Activated CD4-positive, alpha-beta memory T cell treated with anti-CD3 and anti-CD28 coated beads for 36 hours (primary cell): ENCODE measurements at places on chromosomes 11 and 22. TPM values are rescaled to one million over a fixed set of nuclear protein-coding genes. Genes with fewer than 3 reads are reported as not detected.

The MEI1 gene
- total RNA-seq: 51.3 TPM

- peak; percentile 47 for DNase-seq
- H3K27ac ChIP-seq: no peak overlapping the region
- H3K27me3 ChIP-seq: no peaks in the 10 kb centered on the region
- no peak overlapping the region for H3K4me3 ChIP-seq
Measured at GRCh38 chr11:57499413-57499982, 16.0 kb downstream of the SLC43A1 start.

The EXT2 gene
- 28.1 TPM for total RNA-seq

- peaks cover 30% of the 10 kb centered on the region for H3K27me3 ChIP-seq
- H3K4me1 ChIP-seq: peaks cover 17% of the 10 kb centered on the region
- H3K36me3 ChIP-seq: peaks cover 17% of the 10 kb centered on the region
- no peak overlapping the region for H3K4me3 ChIP-seq
Measured at GRCh38 chr22:19522190-19522880, 1.9 kb downstream of the CLDN5 start.

GRCh38 chr11:87263264-87263838 is 225.6 kb downstream of the TMEM135 start:
- no peak overlapping the region for H3K4me3 ChIP-seq
- H3K27ac ChIP-seq: no peak overlapping the region
- no peaks in the 10 kb centered on the region for H3K4me1 ChIP-seq
- DNase-seq: no peak
- no peaks in the 10 kb centered on the region for H3K27me3 ChIP-seq

The ZNF70 gene
- 1.2 TPM for total RNA-seq

- DNase-seq: no peak
- no peaks in the 10 kb centered on the region for H3K27me3 ChIP-seq
- no peak overlapping the region for H3K27ac ChIP-seq
- peaks cover 1% of the 10 kb centered on the region for H3K36me3 ChIP-seq
- no peak overlapping the region for H3K4me3 ChIP-seq
- no peaks in the 10 kb centered on the region for H3K4me1 ChIP-seq
Measured at GRCh38 chr11:68406324-68407313, 53.9 kb upstream of the PPP6R3 start.

GRCh38 chr22:23037429-23038333 is 32.6 kb upstream of the GNAZ start:
- no peak for DNase-seq
- no peak overlapping the region for H3K4me3 ChIP-seq
- H3K27me3 ChIP-seq: peaks cover 26% of the 10 kb centered on the region
- no peaks in the 10 kb centered on the region for H3K36me3 ChIP-seq
- peaks cover 7% of the 10 kb centered on the region for H3K4me1 ChIP-seq

- no peak for DNase-seq
- no peaks in the 10 kb centered on the region for H3K36me3 ChIP-seq
- H3K27ac ChIP-seq: no peak overlapping the region
- H3K27me3 ChIP-seq: peaks cover 64% of the 10 kb centered on the region
- peaks cover 27% of the 10 kb centered on the region for H3K4me1 ChIP-seq
Measured at GRCh38 chr11:27699242-27699925, 871 bp downstream of the BDNF start.

DNA sequence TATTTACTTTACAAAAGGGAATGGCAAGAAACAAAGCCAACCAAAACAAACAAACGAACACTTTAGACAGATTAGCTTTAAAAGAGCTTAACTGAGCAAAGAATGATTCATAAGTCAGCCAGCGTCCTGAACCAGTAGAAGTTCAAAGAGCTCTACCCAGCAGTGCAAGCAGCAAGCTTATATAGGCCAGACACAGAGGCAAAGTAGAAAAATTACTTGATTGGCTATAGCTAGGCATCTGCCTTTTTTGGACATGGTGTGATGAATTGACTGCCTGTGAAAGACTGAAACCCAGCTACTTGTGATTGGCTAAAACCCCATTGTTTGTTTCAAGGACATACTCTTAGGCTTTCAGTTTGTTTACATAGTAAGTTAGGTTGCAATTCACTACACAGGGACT is 2120.0 kb upstream of the RAG2 start:
- H3K27me3 ChIP-seq: no peaks in the 10 kb centered on the region

The LRRC55 gene
- total RNA-seq: not detected

GRCh38 chr11:123144707-123145106 is 50.3 kb downstream of the CLMP start:
- H3K27me3 ChIP-seq: peaks cover 4% of the 10 kb centered on the region
- no peaks in the 10 kb centered on the region for H3K4me1 ChIP-seq
- no peak for DNase-seq
- H3K4me3 ChIP-seq: no peak overlapping the region
- H3K36me3 ChIP-seq: no peaks in the 10 kb centered on the region
- H3K27ac ChIP-seq: no peak overlapping the region

DNA sequence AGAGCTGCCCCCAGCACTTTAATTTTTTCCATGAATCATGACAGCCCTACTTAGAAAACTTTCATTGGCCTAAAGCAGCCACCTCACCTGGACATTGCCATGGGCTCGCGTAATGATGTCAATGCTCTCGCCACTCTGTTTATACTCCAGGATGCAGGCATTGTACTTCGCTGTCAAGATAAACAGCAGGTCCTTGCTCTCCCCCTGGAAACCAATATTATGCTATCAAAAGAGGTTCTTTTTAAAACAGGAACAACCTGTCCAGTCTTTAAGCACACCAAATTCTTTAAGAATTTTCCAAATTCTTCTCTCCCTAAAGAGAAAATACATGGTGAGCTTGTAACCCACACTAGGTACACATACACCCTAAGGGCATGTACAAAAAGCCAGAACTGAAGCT is 3.0 kb downstream of the DDB1 start:
- peaks cover 50% of the 10 kb centered on the region for H3K4me1 ChIP-seq
- no peak overlapping the region for H3K4me3 ChIP-seq
- no peaks in the 10 kb centered on the region for H3K27me3 ChIP-seq
- DNase-seq: no peak
- H3K36me3 ChIP-seq: peaks cover 48% of the 10 kb centered on the region

DNA sequence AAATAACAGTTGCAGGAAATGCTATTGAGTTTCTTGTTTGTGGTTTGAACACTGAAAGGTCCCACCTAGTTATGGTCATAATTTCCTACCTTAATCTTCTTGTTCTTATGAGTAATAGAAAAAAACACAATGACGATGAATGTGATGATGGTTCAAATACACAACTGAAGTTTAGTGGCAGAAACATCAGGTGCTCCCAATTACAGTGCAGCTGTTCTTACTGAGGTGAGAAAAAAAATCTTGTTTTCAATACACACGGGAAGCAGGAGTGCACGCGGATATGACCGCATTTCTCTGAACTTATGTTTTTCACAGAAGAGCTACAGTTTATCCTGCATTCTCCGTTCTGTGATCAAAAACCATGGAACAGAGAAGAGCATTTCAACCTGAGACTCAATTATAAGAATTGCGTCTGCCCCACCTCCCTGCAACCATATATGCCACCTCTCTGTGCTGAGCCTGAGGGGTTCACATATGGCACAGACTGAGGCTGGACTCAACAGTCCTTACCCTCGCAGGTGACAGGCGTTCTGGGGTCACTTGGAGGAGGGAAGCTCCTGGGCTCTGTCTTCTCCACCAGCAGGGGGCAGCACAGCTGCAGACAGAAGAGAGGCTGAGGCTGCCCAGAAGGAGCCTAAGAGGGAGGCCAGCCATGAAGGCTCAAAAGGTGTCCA is 99.7 kb upstream of the IGLL5 start:
- H3K27ac ChIP-seq: no peak overlapping the region
- peaks cover 44% of the 10 kb centered on the region for H3K4me1 ChIP-seq
- DNase-seq: peak; percentile 77

GRCh38 chr11:81787584-81788049 is 946.0 kb downstream of the FAM181B start:
- peak; percentile 9 for DNase-seq
- H3K4me3 ChIP-seq: no peak overlapping the region

DNA sequence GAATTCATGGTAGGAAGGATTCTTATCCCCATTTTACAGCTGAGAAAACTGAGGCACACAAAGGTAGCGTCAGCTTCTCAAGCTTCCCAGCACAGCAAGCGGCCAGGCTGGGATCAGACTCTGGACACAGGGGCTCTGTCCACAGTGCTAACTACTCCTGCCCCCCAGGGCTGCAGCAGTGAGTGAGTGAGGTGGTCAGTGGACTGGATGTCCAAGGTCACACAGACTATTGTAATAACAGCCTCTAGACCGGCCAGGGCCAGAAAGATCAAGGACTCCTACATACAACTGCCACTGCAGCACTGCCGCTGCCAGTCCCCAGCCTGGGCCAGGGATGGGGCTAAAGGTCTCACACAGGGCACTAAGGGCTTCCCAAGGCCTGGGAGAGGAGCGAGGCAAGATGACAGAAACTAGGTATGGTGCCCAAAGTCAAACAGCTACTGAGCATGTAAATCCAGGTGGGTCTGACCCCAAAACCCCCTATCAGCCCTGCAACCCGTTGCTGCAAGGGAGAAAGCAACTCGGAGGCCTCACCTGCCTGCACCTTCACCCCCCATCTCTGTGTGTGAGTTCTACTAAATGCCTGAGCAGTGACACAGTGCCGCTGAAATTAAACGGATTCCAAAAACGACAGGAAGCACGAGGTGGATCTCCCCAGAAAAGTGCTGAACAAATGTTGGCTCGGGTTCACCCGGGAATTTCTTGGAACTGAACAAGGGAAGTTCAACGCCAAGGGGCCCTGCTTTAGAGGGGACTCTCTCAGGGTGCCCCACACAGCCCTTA is 161.8 kb upstream of the GRK3 start:
- H3K36me3 ChIP-seq: no peaks in the 10 kb centered on the region
- H3K27me3 ChIP-seq: no peaks in the 10 kb centered on the region
- H3K27ac ChIP-seq: no peak overlapping the region
- no peak for DNase-seq

The WBP2NL gene
- 1.5 TPM for total RNA-seq
